Immature natural killer cell (primary cell): ENCODE measurements at places on chromosomes 11 and 22.

- H3K36me3 ChIP-seq = peaks cover 14% of the 10 kb centered on the region
- no peaks in the 10 kb centered on the region for H3K27me3 ChIP-seq
- H3K27ac ChIP-seq = no peak overlapping the region
- H3K4me3 ChIP-seq = no peak overlapping the region
- no peaks in the 10 kb centered on the region for H3K4me1 ChIP-seq
These were observed 11.0 kb downstream of the TKFC start for GRCh38 chr11:61343792-61344745.

- H3K27ac ChIP-seq = no peak overlapping the region
- no peak overlapping the region for H3K4me3 ChIP-seq
- peaks cover 22% of the 10 kb centered on the region for H3K4me1 ChIP-seq
- no peak for DNase-seq
These were observed 49.4 kb downstream of the MN1 start for GRCh38 chr22:27752141-27752540.

- no peak for DNase-seq
- no peaks in the 10 kb centered on the region for H3K4me1 ChIP-seq
- H3K27ac ChIP-seq = no peak overlapping the region
- H3K4me3 ChIP-seq = no peak overlapping the region
- H3K27me3 ChIP-seq = peaks cover 8% of the 10 kb centered on the region
- H3K36me3 ChIP-seq = no peaks in the 10 kb centered on the region
These were observed 901.0 kb downstream of the BRD1 start for GRCh38 chr22:48926643-48927042.

DNA sequence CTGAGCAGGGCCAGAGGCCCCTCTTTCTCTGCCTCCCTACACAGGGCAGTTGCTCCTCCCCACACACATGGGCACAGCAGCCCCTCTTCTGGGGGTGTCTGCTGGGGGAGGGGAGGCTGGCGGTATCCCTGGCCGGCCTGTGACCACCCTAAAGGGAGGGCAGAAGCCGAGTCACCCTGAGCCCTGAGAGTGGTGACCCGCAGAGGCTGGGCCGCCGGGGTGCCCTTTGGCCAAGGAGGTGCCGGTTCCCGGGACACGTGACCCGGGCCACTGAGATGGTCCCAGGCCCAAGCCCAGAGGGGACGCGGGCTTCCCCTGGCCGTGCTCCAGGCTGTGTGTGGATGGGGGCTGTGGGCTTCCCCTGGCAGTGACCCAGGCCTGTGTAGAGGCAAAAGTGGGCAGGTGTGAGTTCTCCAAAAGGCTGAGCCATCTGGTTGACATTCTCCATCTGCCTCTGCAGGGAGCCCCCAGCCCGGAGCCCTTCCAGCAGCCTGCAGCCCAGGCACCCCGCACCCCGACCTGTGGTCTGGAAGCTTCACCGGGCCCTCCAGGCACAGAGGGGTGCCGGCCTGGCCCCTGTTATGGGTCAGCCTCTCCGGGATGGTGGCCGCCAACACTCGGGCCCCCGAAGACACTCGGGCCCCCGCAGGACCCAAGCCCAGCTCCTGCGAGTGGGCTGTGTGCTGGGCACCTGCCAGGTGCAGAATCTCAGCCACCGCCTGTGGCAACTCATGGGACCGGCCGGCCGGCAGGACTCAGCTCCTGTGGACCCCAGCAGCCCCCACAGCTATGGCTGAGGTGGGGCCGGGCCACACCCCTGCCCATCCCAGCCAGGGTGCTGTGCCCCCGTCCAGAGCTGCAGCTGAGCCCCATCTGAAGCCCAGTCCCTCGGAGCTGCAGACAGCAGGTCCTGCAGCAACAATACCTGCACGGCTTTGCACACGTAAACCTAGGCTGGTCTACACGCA lies 1.0 kb downstream of the ADM2 start:
- peaks cover 8% of the 10 kb centered on the region for H3K27me3 ChIP-seq
- H3K4me3 ChIP-seq = peak overlapping the region; percentile 53
- no peak overlapping the region for H3K27ac ChIP-seq

DNA sequence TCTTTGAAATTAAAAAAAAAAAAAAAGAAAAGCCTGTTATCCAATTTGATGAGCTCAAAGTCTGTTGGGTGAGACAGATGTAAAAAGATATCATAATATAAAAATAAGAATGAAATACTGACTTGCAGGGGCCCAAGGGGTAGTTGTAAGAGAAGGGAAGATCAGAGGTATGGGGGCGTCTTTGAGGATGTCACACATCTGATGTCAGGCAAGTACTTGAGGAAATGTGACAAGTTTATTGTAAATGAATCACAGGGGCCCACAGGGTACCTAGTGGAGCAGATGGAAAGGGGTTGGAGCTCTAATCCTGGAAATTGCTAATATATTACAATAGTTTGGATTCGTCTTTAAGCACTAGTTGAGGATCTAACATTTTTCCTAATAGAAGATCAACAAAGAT lies 131.6 kb downstream of the MAML2 start:
- peak overlapping the region; percentile 34 for H3K4me3 ChIP-seq
- H3K4me1 ChIP-seq = peaks cover 81% of the 10 kb centered on the region
- H3K36me3 ChIP-seq = no peaks in the 10 kb centered on the region

DNA sequence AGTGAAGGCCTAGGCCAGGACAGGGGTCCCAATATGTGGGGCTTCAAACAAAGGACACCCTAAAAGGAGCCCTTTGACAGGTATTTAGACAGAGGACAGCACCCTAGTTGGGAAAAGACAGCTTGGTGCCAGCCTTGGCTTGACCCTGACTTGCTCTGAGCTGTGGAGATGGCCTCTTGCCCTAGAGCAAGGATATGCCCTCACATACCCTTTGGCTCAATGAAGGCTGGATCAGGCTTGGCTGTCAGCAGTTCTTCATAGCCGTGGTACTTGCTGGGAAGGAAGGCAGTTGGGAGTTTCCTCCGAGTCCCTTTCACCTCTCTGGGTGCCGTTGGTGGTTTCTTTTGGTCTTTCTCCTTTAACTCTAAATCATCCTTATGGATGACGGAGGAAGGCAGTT lies 96.2 kb downstream of the RNF169 start:
- no peak for DNase-seq
- peaks cover 8% of the 10 kb centered on the region for H3K36me3 ChIP-seq
- H3K4me1 ChIP-seq = peaks cover 26% of the 10 kb centered on the region
- H3K4me3 ChIP-seq = no peak overlapping the region
- no peaks in the 10 kb centered on the region for H3K27me3 ChIP-seq

DNA sequence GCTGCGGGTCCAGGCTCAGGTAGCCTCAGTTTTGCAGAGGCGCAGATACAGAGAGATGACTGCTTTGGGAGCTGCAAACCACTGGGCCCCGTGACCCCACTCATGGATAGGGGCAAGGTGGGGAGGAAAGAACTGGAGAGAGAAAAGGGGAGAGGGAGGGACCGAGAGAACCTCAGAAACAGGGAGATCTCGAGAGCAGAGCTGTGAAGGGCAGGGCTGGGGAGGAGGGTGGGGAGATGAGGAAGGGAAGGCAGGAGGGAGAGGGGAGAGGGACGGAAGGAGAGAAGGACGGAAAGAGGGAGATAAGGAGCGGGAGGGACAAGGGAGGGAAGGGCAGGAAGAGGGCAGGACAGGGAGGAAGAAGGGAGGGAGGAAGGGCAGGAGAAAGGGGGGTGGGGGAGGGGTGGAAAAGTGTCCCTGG lies 46.3 kb downstream of the IGLL1 start:
- H3K27me3 ChIP-seq = peaks cover 4% of the 10 kb centered on the region
- DNase-seq = no peak
- no peak overlapping the region for H3K27ac ChIP-seq
- H3K36me3 ChIP-seq = no peaks in the 10 kb centered on the region
- no peak overlapping the region for H3K4me3 ChIP-seq
- peaks cover 2% of the 10 kb centered on the region for H3K4me1 ChIP-seq

DNA sequence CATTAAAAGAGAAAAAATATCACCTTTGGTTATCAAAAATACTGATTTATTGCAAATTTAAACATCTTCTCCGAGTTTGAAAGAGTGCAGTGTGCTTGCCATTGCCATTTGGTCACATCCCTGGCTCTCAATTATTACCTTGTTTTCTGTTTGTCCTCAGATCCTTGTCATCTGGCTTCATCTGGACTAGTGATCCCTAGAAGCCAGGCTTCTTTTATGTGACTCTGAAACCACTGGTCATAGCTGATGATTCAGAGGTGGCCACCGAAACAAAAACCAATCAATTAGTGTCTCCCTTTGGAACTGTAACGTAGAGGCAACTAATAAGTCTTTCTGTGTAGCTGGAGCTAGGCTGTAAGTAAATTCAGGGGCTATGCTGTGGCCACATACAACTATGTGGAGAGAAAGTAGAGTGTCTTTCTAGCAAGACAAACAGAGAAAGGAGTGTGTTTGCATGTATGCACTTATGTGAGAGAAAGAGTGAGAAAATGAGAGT lies 237.9 kb downstream of the LUZP2 start:
- DNase-seq = no peak
- no peaks in the 10 kb centered on the region for H3K4me1 ChIP-seq
- no peak overlapping the region for H3K4me3 ChIP-seq
- H3K36me3 ChIP-seq = no peaks in the 10 kb centered on the region
- H3K27me3 ChIP-seq = no peaks in the 10 kb centered on the region
- H3K27ac ChIP-seq = no peak overlapping the region

DNA sequence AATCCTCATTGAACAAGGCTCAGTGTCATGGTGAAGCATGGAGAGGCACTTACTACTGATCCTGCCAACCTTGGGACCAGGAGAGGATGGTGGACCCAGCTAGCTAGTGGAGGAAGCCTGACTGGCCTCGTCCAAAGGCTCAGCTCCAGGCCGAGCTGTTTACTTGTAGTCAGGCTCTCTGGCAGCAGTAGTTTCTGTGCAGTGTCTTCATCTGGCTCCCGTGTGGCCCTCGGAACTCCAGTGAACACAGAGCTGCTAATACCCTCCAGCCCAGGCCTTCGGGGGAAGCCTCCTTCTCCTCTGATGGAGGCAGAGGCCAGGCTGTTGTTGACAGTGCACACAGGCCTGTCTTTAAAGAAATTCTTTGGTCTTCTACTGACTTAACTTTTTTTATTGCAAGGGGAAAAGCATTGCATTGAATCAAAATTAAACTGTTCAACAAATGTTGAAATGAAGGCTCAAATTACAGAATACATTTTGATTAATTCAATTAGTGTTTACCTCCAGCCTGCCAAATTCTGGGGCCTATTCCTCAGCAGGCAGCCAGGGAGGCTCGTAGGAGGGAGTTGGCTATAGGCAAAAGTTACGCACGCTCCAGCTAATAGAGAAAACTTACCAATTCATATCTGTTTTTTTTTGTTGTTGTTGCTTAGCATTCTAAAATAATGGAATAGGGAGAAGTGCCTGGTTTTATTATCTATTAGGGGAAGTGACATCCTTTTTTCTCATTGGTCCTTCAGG lies 18.8 kb downstream of the PPFIBP2 start:
- no peak overlapping the region for H3K27ac ChIP-seq
- DNase-seq = no peak
- no peak overlapping the region for H3K4me3 ChIP-seq
- peaks cover 9% of the 10 kb centered on the region for H3K36me3 ChIP-seq
- H3K4me1 ChIP-seq = peaks cover 27% of the 10 kb centered on the region

GRCh38 chr22:43829904-43830851 lies 18.1 kb upstream of the EFCAB6 start:
- no peak for DNase-seq
- no peak overlapping the region for H3K4me3 ChIP-seq
- H3K4me1 ChIP-seq = no peaks in the 10 kb centered on the region

DNA sequence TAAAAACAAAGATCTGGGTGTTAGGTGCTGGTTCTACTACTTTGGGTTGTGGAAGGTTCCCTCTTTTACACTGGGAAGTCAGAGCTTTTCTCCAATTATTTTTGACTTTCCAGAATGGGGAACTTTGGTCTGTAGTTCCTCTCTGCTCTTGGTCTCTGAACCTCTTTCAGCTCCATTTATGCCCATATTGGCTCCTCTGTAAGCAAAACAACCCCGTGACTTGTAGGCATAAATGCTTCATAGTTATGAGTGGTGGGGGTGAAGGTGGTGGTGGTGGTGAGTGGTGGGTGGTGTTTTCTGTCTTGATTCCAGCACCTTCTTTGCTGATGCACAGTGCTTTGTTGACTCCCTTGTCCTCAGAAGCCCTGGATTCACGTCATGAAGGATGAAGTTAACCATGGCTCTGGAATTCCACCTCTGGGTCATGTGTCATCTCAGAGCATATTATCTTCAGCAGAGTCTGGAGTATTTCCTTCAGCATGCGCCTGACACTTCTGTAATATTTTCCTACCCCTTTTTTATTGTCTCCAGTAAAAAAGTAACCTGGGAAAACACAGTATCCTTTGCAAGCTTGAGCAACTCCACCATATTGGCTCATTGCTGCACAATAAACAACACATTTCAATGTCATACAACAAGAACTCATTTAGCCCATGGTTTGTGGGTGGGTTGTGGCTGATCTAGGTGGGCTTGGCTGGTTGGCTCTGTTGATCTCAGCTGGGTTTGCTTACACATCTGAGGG lies 24.1 kb upstream of the GRK3 start:
- peaks cover 2% of the 10 kb centered on the region for H3K27me3 ChIP-seq
- H3K4me1 ChIP-seq = no peaks in the 10 kb centered on the region
- no peak for DNase-seq
- H3K27ac ChIP-seq = no peak overlapping the region
- peaks cover 3% of the 10 kb centered on the region for H3K36me3 ChIP-seq

- H3K27me3 ChIP-seq = peaks cover 13% of the 10 kb centered on the region
- DNase-seq = no peak
- H3K27ac ChIP-seq = no peak overlapping the region
- no peaks in the 10 kb centered on the region for H3K4me1 ChIP-seq
- H3K36me3 ChIP-seq = no peaks in the 10 kb centered on the region
- H3K4me3 ChIP-seq = no peak overlapping the region
These were observed 123.4 kb downstream of the CTTN start for GRCh38 chr11:70521475-70522308.

GRCh38 chr11:60923800-60924109 lies 505 bp upstream of the TMEM132A start:
- H3K36me3 ChIP-seq = peaks cover 33% of the 10 kb centered on the region
- no peaks in the 10 kb centered on the region for H3K4me1 ChIP-seq
- peaks cover 6% of the 10 kb centered on the region for H3K27me3 ChIP-seq
- H3K4me3 ChIP-seq = peak overlapping the region; percentile 47
- DNase-seq = no peak
